ENCODE measurements at places on chromosomes 13 and 19. TPM values are rescaled to one million over a fixed set of nuclear protein-coding genes. Genes with fewer than 3 reads are reported as not detected.

The ZNF8 gene
- total RNA-seq = 4.5 TPM

The RPL18A gene
- total RNA-seq = 2,411 TPM

The PIH1D1 gene
- total RNA-seq = 147 TPM

The GIPC1 gene
- 208 TPM for total RNA-seq

The SMIM17 gene
- total RNA-seq = not detected

DNA sequence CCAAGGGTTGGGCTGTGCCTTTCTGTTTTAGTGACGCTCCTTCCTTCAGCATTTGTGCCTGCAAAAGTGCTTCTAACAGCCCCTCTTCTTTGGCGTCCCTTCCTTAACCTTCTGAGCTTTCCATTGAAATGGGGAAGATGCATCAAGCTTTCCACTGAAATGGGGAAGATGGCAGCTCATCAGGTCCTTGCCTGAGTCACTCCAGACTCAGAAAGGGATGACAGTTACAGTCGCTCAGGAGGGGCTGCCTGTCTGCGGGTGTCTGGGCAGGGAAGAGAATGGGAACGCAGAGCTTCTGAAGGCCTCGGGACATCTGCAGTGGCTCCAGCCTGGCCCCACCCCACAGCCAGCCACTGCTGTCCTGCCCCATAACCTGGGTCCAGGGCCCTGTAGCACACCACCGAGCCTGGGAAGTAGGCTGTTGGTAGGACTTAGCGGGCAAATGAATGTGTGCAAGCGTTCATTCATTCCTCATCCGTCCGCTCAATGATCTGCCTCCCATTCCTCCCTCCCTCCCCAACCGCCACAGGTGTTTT lies 9.8 kb downstream of the AP1M1 start:
- DNase-seq = no peak

DNA sequence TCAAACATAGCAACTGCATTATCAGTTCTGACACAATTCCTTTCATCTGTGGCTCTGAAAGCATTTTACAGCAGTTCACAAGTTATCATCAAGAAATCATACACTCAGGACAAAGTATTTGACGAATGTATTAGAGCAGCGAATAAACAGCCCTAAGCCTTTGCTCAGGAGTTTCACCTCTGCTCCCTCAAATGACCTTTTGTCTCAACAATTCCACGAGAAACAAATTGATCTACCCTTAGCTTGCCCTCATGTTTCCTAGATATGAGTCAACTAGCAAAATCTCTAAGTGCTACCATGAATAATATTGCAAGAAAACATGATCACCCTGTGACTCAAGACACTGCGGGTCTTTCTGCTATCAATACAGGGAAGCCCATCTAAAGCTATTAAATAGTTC lies 396.1 kb downstream of the EFNB2 start:
- no peak for DNase-seq

GRCh38 chr19:38317104-38317612 lies 1.4 kb upstream of the YIF1B start:
- no peak for DNase-seq

Data from epithelial cell of proximal tubule (primary cell).